H9 (cell line): ENCODE measurements at places on chromosomes 13 and 19. TPM values are rescaled to one million over a fixed set of nuclear protein-coding genes. Genes with fewer than 3 reads are reported as not detected.
A peak's percentile ranks its signal among the peaks of the same experiment; 100 is the strongest.

Gene NOVA2
- 8.8 and 8.9 TPM in 2 replicates for total RNA-seq

Gene LENG8
- total RNA-seq = 133 and 148 TPM in 2 replicates

Gene TEX29
- total RNA-seq = 0.33 TPM in 1 of 2 replicates, not detected in the other

Gene NUDT15
- total RNA-seq = 50.5 and 53.5 TPM in 2 replicates

Gene SMIM7
- 74.2 and 77.6 TPM in 2 replicates for total RNA-seq

Gene LMTK3
- 14.4 and 15.2 TPM in 2 replicates for total RNA-seq

GRCh38 chr13:67742478-67742877, 512.3 kb upstream of the PCDH9 start:
- DNase-seq = no peak

DNA sequence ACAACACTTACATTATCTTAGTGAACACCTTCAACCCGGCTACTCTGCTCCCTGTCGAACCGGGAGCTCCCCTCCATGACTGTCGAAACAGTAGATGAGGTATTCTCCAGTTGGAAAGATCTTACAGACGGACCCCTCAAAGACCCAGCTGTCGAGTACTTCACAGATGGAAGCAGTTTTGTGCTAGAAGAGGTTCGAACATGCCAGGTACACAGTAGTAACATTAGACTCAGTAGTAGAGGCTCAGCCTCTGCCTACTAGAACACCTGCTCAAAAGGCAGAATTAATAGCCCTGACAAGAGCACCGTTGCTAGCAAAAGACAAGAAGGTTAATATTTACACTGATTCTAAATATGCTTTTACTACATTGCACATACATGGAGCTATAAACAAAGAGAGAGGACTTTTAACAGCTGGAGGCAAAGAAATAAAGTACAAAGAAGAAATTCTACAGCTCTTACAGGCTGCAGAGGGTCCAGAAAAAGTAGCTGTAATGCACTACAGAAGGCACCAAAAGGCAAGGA, 13.6 kb upstream of the SLC15A1 start:
- DNase-seq = no peak

DNA sequence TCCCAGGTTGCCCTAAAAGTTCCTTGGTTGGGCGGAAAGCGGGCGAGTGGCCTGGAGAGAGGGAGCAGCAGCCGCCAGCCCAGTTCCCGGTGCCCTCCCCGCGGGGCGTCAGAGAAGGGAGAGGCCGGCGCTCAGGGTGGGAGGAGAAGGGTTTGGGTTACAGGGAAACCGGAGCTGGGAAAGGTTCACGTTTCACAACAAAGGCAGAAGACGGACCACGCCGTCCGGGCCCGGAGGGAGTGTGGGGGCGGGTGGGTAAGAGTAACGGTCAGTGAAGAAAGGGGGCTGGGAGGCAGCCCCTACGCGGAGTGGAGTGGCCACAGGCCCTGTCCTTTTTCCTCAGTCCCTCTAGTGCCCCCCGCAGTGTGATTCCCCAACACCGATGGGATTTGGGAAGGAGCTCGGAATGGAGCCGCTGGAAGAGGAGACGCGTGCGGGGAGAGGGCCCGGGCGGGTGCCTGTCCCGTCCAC, 1.6 kb downstream of the SIX5 start:
- peak; percentile 77 for DNase-seq

GRCh38 chr19:17090583-17090982, 15.0 kb downstream of the MYO9B start:
- no peak for DNase-seq

DNA sequence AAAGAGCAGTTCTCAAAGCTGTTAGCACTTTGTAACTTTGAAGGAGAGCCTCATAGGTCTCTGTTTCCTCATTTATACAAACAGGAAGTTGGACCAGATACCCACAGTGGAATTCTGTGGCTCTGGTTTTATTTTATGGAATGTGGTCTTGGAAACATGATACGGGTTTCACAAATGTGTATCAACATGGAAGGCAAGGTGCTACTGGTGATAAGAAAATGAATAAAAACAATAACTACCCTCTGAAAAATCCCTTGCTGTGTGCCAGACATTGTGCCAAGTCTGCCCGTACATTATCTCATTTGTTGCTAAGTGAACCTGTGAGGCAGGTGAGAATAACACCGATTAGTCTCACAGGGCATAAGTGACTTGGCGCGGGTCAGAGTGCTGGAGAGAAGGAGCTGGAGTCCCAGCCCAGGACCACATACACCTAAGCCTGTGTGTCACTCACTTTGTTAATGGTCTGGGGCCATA, 45.0 kb upstream of the RNF113B start:
- no peak for DNase-seq

DNA sequence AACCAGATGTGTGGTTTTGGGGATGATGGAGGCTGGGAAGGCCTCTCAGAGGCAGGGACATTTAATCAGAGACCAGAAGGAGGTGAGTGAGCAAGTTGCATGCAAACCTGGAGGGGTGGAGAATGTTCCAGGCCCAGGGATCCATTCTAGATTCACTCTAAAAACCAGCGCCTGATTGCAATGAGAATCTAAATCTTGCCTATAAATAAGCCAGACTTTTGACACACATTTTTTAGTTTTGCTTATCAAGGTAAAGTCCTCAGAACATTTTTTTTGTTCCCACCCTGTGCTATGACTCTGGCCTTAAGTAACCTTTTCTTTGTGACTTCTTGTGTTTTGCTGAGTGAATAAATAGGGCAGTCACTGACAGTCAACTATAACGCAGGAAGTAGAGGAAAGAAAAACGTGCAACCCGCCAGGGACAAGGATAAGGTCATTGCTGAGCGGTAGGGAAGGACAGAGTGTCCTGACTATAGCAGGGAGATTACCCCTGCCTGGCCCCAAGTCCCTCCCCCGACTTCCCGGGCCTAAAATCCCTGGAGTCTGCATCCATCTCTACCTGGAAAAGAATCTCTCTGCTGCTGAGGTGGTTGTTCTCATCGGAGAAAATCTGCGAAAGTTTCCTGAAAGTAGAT, 14.4 kb downstream of the RGL3 start:
- no peak for DNase-seq

- no peak for DNase-seq
Measured at GRCh38 chr19:5042556-5042955, 73.6 kb downstream of the KDM4B start.

DNA sequence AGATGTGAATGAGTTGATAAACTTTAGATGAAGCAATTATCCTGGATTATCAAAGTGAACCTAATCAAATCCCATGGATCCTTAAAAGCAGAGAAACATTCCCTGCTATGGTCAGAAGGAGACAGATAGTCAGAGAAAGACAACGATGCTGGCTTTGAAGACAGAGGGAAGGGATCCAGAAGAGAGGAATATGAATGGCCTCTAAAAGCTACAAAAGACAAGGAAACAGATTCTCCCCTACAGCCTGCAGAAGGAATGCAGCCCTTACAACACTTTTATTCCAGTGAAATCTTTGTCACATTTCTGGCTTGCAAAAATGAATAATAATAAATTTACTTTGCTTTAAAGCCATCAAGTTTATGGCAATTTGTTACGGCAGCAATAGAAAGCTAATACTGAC, 1164.2 kb downstream of the PCDH17 start:
- no peak for DNase-seq

DNA sequence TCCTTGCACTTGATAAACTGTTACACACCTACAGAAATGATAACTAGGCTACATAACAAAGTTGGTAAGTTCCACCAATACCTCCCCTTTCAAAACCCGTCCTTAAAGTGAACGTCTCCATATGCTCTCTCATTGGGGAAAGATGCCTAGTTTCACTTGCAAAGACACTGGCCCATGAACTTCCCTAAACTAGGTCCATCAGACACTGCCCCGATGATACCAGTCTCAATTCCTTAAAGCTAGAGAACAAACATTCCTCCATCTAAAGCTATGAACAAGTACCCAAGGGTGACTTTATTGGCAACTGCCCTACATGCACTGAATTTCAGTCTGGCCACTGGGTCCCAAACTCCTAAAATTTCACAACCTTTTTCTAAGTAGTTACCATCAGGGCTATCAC, 39.9 kb downstream of the FOXO1 start:
- no peak for DNase-seq

- DNase-seq = no peak
Measured at GRCh38 chr19:58336216-58336615, 9.4 kb downstream of the ZSCAN22 start.

DNA sequence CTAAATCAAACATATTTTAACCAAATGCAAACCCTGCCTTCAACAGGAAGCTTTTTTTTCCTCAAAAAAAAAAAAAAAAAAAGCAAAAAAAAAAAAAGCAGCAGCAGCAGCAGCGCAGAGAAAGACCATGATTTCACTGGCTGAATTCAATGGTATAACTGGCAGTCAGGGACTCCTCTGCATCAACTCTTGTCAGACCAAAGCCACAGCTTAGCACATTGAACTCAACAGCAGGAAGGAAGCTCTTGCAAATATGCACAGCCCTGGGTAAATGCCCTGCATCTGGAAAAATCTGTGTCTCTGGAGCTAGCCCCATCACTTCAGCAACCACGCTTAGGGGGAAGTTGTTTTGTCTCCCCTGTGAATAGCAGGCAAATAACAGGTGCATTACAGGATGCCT, 17.6 kb upstream of the DHRS12 start:
- DNase-seq = no peak

GRCh38 chr13:113598081-113598410, 13.5 kb downstream of the TFDP1 start:
- peak; percentile 18 for DNase-seq

GRCh38 chr13:68806125-68806524, 1301.5 kb upstream of the ATXN8OS start:
- no peak for DNase-seq

- DNase-seq = peak; percentile 64
Measured at GRCh38 chr13:94712812-94713560, 641 bp upstream of the SOX21 start.

- DNase-seq = peak; percentile 38
Measured at GRCh38 chr19:39516270-39516669, 1.3 kb downstream of the SELENOV start.

DNA sequence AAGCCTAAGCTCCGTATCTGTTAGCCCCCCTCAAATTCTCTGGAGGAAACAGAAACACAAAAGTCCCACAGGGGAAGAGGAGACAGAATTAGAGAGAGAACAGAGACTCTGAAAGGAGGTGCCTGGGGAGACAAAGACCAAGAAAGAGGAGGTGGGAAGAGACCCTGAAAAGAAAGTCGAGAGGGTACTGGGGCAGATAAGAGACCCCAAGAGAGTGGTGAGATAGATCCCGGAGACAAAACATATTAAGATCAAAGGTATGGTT, 915 bp upstream of the GRWD1 start:
- no peak for DNase-seq

DNA sequence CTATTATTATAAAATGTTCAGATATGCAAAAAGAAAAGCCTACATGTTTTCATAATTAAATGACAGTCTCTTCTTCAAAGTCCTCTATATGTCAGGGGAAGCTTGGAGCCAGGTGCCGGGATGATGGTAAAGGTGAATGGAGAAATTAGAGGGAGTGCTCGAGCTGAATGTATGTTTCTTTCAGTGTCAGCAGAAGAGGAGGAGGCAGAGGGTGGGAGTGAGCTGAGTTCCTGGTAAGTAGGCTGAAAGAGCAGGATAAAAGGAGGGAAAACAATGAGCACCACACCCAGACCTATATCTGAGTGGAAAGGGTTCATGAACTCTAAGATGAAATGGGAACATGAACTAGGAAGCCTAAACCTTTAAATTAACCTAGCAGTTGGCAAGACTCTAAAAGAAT, 307.6 kb upstream of the NBEA start:
- DNase-seq = no peak

GRCh38 chr13:27857282-27857681, 62.5 kb upstream of the PDX1 start:
- no peak for DNase-seq

GRCh38 chr13:92042522-92042921, 644.1 kb downstream of the GPC5 start:
- no peak for DNase-seq

GRCh38 chr13:77036279-77036678, 9.3 kb upstream of the FBXL3 start:
- no peak for DNase-seq

DNA sequence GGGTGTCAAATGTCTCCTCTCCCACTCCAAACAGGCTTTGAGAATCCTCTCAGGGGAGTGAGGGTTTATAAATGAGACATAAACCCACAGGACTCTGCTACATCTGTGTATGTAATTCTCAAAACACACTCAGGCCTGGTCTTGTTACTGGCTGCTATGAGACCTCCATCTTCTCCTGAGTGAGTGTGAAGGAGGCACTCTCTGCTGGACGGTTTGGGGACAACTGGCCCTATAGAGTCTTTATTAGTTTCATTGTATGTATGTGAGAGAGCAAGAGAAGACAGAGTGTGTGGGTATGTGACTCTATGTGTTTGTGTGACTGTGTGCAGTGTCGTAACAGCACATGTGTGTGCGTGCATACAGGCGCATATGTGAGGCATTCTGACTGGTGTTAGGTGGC, 9.6 kb upstream of the CYP4F12 start:
- DNase-seq = no peak

GRCh38 chr13:32840989-32841713, 175.1 kb upstream of the KL start:
- DNase-seq = no peak
